Neuronal stem cell (in vitro differentiated cells): ENCODE measurements at places on chromosomes 7 and 10.
A peak's percentile ranks its signal among the peaks of the same experiment; 100 is the strongest.

GRCh38 chr7:83835424-83835823 is 186.5 kb upstream of the SEMA3E start:
- no peak for DNase-seq

DNA sequence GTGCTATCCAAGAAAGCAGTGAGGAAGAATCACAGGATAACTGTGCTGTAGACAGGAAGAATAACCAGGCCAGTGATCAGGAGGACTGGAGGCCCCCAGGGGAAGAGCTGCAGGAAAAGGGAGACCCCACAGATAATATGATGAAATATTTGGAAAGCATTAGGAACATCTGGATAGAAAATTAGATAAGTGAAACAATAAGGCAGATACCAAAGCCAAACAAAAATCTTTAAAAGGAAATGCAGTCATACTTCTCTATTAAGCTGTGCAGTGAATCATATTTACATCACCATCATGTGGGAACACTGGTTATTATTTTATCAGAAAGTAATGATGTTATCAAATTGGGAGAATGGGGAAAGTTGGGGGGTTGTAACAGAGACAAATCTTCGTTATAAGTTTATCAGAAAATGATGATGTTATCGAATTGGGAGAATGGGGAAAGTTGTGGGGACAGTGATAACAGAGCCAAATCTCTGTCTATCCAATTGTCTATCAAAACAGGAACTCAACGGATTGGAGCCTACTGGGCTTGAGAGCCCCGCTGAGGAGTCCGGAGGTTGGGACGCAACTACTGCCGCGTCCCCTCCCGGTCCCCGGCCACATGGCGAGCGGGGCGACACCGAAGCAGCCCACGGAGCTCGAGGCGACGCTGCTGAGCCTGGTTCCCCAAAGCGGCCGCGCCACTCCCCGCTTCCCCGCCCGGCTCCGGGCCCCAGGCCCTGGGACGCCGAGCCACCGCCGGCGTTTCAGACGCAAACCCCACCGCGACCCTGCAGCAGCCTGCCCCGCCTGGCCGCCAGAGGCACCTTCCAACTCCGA is 14.0 kb upstream of the RALA start:
- DNase-seq = peak; percentile 17

DNA sequence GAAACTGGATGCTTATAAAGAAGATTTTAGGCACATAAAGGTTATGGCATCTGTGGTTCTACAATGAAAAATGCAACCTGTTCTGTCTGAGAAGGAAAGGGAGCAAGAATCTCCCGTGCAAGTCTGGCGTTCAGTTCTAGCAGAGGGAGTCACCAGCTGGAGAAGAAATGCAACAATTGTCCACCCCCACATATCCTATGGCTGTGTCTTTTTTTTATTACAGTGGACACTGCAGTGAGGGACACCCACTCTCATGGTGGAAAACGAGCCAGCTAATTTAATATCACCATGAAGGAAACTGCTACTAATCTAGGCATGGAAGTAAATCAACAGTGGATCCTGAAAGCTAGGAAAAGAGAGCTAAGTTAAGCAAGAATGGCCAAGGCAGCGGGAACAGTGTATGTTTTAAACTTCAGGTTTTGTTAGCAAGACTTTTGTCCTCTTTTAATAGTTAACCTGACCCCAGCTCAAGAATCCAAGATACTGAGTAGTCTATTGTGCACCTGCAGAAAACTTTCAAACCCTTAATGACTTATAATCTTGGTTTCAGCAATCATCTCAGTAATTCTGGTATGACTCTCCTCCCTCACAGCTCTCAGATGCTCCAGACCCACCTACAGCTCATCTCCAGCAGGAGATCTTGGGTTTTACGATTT is 149.3 kb downstream of the FGFR2 start:
- no peak for DNase-seq

DNA sequence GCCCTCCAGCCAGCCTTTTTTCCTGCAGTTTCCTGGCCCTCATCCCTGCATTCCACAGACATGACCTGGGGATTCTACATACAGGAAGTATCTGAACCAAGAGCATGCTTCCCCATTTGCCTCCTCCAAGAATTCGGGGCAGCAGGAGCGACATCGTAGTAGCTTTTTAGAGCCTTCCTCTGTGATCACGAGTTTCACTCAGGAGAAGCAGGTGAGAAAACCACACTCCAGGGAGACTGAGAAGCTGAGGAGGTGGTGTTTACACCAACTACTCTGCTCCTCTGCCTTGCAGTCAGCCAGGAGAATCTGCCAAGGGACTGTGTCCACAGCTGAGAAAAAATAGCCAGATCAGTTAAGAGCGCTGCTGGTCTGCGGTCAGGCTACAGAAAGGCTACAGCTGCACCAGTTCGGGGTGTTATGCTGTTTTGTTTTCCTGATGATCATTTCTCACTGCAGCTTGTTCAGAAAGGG is 54.1 kb downstream of the HSPA12A start:
- no peak for DNase-seq

DNA sequence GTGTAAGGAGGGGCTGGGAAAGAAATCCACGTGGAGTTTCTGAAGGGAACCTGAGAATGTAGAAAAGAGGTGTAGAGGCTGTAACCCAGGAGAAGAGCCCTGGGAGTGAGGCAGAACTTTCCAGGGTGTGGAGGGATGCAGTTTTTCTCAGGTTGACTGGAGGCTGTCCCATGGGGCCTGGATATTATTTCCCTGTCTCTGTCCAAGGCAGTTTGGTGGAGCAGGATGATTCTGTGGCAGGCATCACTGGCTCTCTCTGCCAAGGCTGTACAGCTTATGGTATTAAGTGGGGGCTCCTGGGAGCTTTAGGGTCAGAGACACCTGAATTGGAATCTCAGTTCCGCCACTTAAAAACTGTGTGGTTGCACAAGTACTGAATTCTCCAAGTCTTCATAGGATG is 81.6 kb downstream of the CHN2 start:
- no peak for DNase-seq

GRCh38 chr7:13240349-13240748 is 552.9 kb downstream of the ARL4A start:
- DNase-seq = no peak

DNA sequence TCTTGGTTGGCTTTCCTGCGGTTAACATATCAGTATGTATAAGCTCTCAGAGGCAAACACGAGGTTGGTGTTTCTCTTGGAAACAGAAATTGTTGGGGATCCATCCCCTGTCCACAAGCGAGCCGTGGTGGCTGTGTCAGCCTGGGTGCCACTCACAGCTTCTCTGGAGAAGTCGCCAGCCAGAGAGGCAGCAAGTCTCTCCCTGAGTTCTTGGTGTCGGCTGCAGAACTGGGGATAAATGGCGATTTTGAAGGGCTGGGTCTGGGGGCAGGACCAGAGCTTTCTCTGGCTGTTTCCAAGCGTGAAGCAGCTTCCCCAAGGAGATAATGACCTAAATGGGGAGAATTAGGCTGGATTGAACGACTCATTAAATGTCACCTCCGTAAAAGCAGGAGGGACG is 335.3 kb downstream of the GLRX3 start:
- DNase-seq = no peak

DNA sequence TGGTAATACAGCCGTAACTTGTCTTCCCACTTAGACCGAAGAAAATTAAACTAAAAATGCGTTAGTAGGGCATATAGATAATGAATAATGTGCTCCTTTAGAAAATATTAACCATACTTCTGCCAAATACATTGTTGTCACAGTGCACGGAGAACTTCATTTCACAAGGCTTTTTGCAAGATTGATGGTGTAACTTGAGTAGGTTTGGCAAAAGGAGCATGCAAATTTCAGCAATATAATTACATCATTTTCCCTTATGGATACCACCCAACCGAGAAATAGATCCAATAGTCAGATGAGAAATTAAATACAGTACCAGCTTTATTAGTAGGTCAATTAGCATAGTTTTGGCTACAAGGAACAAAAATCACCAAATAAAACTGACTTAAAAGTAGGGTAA is 792.6 kb upstream of the C7orf33 start:
- DNase-seq = no peak

GRCh38 chr7:154907651-154908620 is 95.0 kb downstream of the PAXIP1 start:
- no peak for DNase-seq

DNA sequence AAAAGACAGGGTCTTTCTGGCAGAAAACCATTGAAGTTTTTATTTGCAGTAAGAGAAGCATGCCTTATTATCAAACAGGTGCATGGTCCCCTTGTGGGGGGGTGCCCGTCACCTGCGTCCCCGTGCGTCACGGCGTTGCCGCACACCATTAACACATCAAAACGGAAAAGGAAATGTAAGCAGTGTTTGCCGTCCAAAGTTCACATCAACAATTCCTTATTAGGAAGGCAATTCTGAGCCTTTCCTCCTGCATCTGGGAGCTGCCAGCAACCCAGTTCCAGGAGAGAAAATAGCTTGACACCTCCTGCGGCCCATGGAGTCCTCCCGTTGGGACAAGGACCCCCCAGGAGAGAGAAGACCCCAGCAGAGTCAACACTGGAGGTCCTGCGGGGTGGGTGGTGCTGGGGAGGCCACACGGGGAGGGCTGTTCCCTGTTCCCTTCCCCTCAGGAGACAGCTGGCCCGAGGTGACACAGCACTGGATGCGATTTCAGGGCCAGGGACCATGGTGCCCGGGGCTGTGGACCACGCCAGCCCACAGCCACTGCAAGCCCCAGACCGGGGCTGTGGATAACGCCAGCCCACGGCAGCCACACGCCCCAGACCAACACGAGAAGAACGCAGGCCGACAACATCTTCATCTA is 39.5 kb downstream of the DIP2C start:
- DNase-seq = no peak

DNA sequence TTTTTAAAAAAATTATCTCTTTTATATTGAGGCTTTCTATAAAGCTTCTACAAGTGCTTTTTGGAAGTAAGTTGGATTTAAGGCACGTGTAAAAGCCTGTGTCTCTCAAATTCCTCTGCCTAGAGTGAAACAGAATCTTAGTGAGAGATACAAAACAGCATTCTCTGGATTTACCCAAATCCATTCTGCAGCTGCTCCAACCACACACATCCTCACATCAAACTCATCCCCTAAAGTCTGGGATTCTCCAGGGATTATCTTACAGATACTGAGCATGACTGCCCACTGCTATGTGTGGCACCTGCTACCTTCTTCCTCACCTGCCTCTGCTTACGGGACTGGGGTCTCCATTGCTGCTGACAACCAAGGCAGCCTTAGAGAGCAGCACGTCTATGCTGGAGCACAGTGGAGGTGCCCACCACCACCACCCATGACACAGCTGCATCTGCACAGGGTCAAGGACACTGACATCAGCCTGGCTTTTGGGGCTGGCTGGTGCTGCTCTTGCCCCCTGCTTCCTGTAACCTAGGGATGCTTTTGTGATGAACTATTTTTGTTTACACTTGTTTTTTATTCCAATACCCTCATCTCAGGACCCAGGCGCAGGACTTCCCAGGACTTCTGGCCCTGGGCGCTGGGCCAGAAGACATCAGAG is 139.2 kb upstream of the NAMPT start:
- DNase-seq = no peak

GRCh38 chr7:10767771-10768170 is 205.9 kb upstream of the PHF14 start:
- no peak for DNase-seq

GRCh38 chr10:124306922-124307371 is 111.8 kb downstream of the OAT start:
- DNase-seq = no peak

DNA sequence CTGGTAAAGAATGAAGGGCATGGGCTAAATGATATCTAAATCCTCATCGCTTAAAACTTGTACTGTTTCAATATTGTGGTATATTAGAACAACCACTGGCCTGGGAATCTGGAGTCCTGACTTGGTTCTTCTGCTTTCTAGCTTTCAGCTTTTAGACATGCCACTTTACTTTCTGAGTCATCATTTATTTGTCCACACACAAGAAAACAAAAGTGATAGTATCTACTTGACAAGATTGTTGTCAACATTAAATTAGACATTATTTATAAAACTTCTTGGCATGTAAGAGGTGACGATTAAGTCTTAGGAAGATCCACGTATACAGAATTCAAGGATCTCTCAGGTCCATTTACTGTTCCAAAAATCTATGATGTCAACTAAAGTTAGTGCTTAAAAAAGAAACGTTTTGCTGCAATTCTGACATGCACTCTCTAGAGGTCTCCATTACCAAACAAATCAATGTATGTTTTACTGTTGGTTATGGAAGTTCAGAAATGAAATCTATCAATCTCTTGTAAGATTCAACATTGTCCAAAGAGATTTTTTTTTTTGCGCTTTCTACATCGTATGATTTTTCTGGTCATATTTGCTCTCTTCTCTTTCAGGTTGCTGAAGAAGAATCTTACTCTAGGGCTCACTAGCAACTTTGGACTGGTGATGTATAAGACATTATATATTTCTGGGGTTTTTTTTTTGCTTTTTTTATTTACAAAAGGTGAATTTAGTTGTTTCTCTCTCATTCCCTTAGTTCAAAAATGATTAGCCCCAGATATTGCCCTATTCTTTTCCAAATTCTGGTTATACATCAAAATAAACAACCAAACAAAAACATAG is 53.6 kb upstream of the DYNC1I1 start:
- no peak for DNase-seq

- DNase-seq = peak; percentile 37
Measured at GRCh38 chr10:35336921-35337823, 863 bp downstream of the CCNY start.

- DNase-seq = no peak
Measured at GRCh38 chr7:111014079-111014478, 76.8 kb upstream of the LRRN3 start.

- no peak for DNase-seq
Measured at GRCh38 chr7:133746847-133747246, 380.3 kb upstream of the LRGUK start.

DNA sequence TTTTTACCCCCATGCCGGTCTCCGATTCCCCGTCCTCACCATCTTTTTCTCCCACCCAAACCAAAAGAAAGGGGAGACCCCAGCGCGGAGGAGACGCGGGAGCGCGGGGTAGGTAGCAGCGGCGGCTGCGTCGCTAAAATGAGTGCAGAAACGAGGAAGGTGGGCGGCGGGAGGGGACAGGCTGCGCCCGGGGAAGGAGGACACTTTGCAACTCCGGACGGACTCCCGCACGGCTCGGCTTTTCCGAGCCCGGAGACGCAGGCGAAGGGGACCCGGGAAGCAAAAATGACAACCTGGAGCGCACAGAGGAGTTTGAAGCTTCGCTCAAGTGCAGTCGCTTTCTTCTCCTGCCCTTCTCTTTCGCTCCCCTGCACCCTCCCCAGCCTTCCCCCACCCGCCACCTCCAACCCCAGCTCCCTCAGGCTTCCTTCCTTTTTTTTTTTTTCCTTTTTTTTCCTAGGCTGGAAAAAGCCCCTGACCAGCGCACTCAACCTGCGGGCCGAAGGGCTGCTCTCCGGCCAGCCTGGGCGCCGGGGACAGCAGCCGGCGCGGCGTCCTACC is 453 bp downstream of the SFMBT2 start:
- no peak for DNase-seq

GRCh38 chr10:4373098-4373497 is 452.9 kb upstream of the AKR1E2 start:
- DNase-seq = no peak

DNA sequence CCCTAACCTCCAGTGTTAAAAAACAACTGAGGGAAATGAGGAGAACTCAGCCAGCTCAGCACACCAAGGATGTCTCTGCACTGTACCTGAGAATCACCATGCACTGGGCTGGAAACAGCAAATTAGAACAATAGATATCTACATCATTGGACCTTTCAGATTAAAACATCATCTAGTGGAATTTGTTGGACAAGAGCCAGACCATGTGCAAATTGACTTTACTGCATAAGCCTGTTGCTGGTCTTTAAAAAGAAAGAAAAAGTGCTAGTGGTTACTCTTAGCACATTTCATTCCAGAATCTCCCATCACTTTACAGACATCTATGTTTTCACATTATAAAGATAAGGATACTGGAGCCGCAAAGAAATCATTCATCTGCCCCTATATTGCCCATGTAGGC is 75.4 kb downstream of the FGFR2 start:
- DNase-seq = no peak
